ENCODE measurements at places on chromosomes 2 and 18. TPM values are rescaled to one million over a fixed set of nuclear protein-coding genes. Genes with fewer than 3 reads are reported as not detected.
A peak's percentile ranks its signal among the peaks of the same experiment; 100 is the strongest.

Gene COPS7B
- polyA plus RNA-seq = 27.2 TPM

Gene UPP2
- polyA plus RNA-seq = not detected

Gene CYTIP
- 29.3 TPM for polyA plus RNA-seq

Gene CNTNAP5
- polyA plus RNA-seq = not detected

Gene SLC4A5
- polyA plus RNA-seq = 0.62 TPM

Gene ARHGEF33
- polyA plus RNA-seq = 0.18 TPM

- DNase-seq = no peak
Measured at GRCh38 chr18:49123431-49123830, 172.7 kb upstream of the SMAD7 start.

- no peak for DNase-seq
Measured at GRCh38 chr2:150142561-150142960, 344.9 kb downstream of the RND3 start.

- no peak for DNase-seq
Measured at GRCh38 chr18:47873625-47874024, 56.8 kb downstream of the SMAD2 start.

GRCh38 chr18:44744161-44745121 lies 63.8 kb downstream of the SETBP1 start:
- DNase-seq = peak; percentile 78

DNA sequence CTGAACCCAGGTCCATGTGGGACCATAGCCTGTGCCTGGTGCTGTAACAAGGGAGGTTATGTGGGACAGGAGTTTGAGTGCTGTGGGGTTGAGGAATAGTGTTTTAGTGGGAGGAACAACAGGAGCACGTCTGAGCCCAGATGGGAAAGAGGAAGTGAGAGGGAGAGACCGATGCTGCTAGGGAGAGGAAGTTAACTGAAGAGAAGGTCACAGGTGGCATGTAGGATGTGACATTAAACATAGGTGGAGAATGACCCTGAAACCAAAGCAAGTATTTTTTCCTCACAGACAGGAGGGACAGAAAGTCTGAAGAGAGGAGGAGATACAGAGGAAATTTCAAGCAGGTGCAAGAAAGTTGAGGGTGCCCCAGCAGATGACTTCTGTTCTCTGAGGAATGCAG lies 87.8 kb downstream of the ACOXL start:
- DNase-seq = no peak

- no peak for DNase-seq
Measured at GRCh38 chr2:135095591-135095990, 43.5 kb downstream of the RAB3GAP1 start.

GRCh38 chr18:32742579-32742978 lies 30.2 kb downstream of the KLHL14 start:
- DNase-seq = no peak

DNA sequence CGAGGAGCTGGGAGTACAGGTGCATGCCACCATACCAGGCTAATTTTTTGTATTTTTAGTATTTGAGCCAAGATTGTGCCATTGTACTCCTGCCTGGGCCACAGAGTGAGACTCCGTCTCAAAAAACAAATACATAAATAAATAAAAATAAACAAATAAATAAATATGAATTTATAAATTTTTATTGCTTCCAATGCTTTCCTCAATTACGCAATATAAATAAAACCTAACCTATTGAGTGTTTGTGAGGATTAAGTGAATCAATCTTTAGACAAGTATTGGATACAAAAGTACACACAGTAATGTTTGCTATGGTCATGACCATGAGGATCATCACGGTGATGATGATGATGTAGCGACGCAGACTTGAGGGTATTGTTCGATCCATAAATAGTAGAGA lies 257.4 kb downstream of the ASXL3 start:
- no peak for DNase-seq

DNA sequence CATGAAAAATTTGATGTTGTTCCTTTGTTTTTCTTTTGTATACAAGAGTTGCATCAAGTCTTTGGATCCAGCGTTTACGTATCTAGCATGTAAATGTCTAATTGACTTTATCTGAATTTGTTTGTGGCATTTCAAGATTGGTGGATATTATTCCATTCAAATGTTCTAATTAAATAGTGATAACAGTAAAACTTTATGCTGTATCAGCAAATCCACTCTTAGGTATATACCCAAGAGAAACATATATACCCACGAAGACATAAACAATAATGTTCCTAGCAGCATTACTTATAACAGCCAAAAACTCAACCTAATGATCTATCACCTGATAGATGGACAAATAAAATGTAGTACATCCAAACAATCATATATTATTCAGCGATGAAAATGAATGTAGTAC lies 579.4 kb upstream of the LRATD1 start:
- no peak for DNase-seq

- DNase-seq = no peak
Measured at GRCh38 chr2:238968616-238969384, 120.9 kb downstream of the TWIST2 start.

DNA sequence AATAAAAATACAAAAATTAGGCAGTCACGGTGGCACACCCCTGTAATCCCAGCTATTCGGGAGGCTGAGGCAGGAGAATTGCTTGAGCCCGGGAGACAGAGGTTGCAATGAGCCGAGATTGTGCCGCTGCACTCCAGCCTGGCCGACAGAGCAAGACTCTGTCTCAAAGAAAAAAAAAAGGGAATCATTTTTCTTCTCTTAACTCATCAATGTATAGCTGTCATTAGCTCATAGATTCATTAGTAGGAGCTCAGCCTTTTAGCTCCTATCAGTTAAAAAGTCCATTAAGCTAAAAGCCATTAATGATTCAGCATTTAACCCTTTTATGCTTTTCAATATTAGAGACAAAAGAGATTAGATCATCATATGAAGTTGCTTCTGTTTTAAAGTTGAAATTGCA lies 5.8 kb upstream of the NBAS start:
- no peak for DNase-seq

- DNase-seq = no peak
Measured at GRCh38 chr2:60365556-60365955, 187.9 kb downstream of the BCL11A start.

GRCh38 chr2:20540587-20541293 lies 93.9 kb downstream of the RHOB start:
- peak; percentile 65 for DNase-seq

Data from spleen (tissue), 13 donors.